Urothelium cell line (cell line): ENCODE measurements at places on chromosomes 2 and 18.

GRCh38 chr18:77343846-77344510, 94.3 kb downstream of the GALR1 start:
- DNase-seq = no peak

GRCh38 chr2:117128461-117128860, 686.0 kb upstream of the DDX18 start:
- DNase-seq = peak; percentile 75

DNA sequence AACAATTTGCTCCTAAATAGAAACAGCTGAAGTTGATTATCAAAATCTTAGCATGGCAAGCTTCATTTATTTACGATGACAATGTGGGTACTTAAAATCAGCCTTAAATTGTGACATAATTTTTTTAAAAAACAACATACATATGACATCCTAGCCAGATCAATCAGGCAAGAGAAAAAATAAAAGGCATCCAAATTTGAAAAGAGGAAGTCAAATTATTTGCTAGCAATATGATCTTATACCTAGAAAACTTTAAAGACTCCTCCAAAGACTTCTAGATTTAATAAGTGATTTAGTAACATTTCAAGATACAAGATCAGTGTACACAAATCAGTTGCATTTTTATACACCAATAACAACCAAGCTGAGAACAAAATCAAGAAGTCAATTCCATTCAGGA, 14.3 kb upstream of the PPP3R1 start:
- DNase-seq = no peak

DNA sequence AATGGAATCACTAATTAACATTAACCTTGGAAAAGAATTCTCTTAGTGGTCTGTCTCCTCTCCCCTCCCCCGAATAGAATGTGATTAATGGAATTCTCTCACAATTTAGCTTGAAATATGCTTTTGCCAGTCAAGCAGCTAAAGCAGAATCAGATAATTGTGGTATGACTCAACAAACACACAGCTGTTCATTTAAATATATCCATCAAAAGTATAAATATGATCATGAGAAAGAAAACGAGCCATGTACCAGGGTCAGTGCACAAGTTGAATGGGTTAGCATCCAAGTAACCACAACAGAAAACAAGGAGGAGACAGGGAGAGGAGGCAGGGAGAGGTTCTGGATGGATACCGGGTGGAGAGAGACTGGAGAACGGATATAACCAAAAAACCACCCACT, 66.9 kb downstream of the ACVR1 start:
- DNase-seq = no peak

- no peak for DNase-seq
Measured at GRCh38 chr2:5983511-5984272, 291.5 kb downstream of the SOX11 start.

DNA sequence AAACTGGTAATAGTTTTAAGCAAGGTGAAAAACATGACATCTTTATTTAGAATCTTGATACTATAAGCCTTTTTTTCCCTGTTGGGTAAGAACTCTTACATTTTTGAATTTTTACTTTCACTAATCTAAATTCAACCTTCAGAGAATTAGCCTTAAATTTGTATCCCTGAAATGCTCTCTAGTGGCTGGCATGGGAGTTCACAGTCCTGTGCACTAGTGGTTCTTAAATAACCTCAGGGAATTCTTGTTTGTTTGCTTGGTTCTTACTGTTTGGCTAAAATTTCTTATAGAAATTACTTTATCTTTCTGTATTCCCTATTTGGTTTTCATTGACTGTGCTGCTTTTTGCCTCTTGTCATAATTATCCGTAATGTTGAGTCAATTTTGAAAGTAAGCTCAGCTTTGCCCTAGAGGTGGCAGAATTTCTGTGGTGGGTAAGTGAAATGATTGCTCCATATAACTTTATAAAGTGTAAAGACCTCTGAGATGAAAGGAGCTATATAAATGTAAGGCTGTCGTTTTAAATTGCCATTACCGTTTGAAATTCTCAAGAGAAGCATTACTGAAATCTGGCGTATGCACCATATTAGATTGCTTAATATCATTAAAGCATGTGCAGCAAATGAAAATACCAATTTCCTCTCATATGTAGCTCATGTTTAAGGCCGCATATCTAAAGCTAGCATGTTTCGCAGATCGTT, 391.3 kb upstream of the FIGN start:
- no peak for DNase-seq

DNA sequence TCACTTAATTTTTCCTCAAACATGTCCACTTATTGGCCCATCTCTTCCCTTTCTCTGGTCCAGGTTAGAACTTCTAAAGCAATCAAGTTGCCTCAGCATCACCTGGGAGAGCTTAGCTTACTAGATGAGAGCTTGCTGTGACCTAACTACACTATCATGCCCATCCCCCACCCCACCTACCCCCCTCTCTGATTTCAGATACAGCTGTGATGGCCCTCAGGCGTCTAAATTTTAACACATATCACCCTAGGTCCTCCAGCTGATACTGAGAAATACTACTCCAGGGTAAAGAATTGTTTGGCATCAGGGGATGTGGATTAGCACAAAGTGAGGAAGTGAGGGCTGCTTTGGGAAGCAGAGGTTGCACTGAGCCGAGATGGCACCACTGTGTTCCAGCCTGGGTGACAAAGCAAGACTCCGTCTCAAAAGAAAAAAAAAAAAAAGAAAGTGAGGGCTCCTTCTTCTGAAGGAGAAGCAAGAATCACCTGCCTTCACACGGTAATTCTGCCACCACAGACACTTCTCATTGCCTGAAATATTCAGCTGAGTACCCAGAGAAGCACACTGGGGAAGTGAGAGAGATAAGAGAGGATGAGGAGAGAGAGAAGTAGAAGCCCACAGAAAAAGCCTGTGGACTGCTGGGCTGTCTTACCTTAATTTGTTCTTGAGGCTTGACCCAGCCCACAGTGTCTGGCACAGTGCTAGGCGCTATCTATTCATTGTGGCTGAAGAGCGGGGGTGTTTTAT, 263.4 kb downstream of the ASXL3 start:
- DNase-seq = no peak

GRCh38 chr2:197092431-197092830, 165.9 kb upstream of the PGAP1 start:
- no peak for DNase-seq

- no peak for DNase-seq
Measured at GRCh38 chr2:11985817-11986566, 239.6 kb downstream of the LPIN1 start.

- no peak for DNase-seq
Measured at GRCh38 chr2:64950226-64951160, 38.7 kb upstream of the SLC1A4 start.

- no peak for DNase-seq
Measured at GRCh38 chr18:42231796-42232195, 276.8 kb downstream of the PIK3C3 start.

- no peak for DNase-seq
Measured at GRCh38 chr18:48135436-48135966, 205.0 kb upstream of the SMAD2 start.
